ENCODE measurements at places on chromosomes 2 and 18.

- DNase-seq: peak; percentile 94
Observed at GRCh38 chr2:189350540-189351209, 90.6 kb upstream of the WDR75 start.

GRCh38 chr2:190637903-190638618 is 10.8 kb upstream of the NAB1 start:
- no peak for DNase-seq

DNA sequence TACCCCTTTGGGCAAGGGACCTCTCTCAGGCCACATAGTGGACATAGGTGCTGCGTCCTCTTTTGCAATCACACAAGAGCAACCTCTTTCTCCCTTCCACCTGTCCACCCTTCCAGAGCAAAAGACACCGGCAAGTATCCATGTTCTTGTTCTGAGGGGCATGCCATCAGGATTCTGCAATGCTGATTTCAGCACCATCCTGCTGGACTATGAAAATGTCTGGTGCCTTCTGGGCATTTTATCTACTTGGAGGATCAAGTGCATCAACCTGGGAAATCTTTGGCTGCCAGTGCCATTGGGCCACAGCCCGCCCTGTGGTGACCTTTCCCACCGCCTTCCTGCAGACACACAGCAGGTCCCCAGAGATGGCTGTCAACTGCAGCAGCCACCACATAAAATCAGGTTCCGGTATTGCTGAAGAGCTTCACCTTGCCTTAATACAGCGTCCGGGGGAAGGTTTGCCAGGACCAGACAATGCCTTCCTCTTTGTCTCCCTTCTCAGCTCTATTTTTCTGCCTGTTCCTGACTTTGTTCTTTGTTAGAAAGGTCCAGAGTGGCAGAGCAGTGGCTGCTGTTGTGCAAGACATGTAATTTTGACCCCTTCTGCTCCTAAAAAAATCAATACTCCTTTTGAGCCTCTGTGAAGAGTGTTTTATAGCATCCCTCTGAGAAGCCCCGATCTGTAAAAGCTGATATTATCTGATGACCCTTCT is 18.5 kb upstream of the BOD1L2 start:
- DNase-seq: no peak

- no peak for DNase-seq
Observed at GRCh38 chr2:134253804-134254203, at the start of gene MGAT5. Gene MGAT5, plus strand, starts transcription at chr2:134254072. Its CDS starts 332 bp downstream, at chr2:134254404.

DNA sequence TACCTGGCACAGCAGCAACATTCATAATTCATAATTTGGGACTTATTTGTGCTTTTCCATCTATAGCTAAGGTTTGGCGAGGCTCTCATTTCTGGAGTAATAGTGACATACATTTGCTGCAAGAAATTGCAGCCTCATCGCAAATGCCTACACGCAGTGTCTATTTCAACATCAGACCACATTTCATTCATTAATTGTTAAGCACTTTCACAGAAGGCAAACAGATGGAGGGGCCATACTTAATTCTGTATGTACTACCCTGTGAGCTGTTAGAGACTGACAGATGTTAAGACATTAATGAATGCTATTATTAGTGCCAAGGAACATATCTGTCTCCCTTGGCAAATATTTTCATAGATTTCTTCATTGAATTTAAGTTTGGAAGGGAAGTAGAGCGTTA is 125.7 kb downstream of the UXS1 start:
- DNase-seq: no peak

GRCh38 chr2:237500681-237501424 is 13.8 kb downstream of the MLPH start:
- DNase-seq: peak; percentile 99

DNA sequence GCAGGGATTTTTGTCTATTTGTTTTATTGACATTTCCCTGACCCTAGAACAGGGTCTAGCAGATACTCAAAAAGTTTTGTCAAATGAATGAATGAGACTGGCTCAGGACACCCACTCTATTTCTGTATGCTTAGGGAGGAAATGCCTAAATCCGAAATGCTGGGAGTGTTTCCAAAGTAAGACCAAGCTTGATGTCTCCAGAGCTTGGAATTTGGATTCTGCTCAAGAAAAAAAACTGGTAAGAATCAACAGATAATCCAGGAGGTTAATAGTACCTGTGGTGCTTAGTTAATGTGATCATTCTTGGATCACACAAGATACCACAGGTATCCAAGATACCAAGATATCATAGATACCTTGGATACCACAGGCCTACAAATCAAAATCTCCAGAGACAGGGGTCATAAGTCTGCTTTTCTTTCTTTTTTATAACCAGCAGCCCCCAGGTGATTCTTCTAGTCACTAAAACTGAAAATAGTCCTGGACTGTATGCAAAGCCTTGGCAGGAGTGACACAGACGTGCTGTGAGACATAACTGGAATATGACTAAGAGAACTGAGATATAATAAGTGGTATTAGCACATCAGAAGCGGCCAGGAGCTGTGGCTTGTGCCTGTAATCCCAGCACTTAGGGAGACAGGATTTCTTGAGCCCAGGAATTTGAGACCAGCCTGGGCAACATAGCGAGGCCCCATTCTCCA is 39.9 kb upstream of the SP3 start:
- no peak for DNase-seq

DNA sequence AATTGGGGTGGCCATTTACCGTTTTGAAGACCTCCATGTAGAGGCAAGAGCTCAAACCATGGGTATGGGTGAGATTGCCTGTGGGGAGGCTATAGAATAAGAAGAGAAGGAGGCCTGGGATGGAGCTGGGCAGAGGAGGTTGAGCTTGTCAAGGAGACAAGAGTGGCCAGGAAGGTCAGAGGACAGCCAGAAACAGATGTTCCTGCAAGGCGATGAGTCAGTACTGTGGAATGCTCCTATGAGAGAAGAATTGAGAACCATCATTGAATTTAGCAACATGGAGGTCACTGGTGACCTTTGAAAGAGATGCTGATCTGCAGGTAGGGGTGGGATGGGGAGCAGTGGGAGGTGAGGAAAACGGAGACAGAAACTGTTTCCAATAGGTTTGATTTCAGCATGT is 3.5 kb downstream of the ACSL3 start:
- no peak for DNase-seq

GRCh38 chr18:55245211-55245614 is 286.0 kb upstream of the CCDC68 start:
- no peak for DNase-seq

- DNase-seq: peak; percentile 89
Observed at GRCh38 chr2:112055730-112056625, 909 bp downstream of the TMEM87B start.

DNA sequence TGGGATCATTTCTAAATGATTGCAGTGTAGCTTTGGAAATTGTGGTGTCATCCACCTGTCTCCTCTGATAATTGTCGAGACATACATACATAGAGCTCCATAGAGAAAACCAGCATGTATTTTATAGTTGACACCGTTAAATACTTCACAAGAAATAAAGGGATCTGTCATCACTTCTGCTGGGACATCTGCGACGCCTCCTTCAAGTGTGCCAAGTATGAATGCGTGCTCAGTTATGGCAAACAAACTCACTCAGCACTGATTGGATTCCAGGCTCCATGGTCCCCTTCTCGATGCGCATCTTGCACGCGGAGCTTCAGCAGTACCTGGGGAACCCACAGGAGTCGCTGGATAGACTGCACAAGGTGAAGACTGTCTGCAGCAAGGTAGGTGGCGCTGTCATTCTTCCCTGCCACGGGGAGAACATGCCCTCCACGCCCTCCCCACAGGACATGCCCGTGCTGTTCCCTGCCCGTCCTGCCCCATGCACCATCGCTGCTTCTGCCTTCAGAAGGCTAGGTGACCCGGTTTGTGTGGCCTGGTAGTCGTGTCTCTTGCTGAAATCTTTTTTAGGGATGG is 64.1 kb downstream of the TRAPPC12 start:
- DNase-seq: no peak

GRCh38 chr2:21643180-21643579 is 519.4 kb downstream of the TDRD15 start:
- no peak for DNase-seq

GRCh38 chr18:8890957-8891464 is 185.7 kb downstream of the MTCL1 start:
- peak; percentile 88 for DNase-seq

DNA sequence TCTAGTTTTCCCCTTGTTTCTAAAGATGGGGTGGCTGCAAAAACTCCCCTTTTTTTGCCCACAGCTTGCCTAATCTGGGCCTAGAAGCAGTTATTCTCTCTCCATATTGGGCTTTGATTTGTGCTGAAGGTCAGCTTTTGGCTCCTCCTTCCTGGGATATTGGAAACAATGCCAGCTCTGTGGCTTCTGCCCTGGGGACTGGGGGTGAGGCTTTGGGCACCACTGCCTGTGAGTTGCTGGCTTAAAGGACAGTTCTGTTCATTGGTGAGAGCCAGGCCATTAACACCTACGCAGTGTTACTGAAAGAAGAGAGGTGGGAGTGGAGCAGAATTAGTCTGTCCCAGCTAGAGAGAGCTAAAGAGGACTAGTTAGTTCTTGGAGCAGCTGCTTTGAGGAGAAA is 4.3 kb downstream of the UBXN2A start:
- DNase-seq: no peak

DNA sequence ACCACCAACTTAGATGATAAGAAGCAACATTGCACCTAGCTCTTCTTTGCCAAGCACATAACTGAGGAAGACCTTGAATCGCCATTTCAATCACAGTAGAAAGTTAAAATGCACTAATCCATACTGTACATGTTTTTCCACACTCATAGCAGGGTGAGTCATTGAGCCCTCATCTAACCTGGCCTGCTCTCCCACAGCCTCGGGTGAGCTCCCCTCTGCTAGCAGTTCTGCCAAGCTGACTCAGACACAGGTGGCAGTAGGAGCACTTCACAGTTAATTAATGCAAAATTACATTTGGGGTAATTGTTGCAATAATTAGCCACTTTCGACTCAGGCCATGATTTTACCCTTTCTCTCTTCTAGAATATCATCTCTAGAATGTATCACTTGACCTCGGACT is 1632.8 kb upstream of the CELF4 start:
- DNase-seq: no peak

DNA sequence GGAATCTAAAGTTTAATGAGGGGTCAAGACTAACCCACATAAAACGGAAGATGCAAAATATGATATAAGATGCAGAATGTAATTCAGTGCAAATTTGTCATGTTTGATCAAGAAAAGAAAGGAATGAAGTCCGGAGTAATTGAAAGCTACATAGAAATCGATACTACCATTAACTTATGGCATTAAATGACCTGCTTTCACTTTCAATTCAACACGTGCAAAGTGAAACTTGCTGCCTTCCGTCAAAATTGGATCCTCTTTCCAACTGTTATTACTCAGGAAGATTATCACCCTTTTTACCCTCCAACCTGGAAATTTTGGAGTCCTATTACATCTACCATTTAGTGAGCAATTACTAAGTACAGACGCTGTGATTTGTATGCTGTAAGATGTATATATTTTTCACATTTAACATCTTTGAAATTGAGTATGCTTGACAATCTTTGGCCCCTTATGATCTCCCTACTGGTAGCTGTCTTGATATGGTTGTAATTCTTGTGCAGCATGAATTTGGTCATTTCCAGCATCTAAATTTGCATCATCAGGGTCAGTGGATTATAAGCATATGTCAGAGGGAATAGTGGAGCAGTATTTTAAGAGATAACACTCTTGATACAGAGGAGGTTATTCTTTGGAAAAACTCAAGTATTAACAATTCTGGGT is 18.6 kb downstream of the UNC80 start:
- no peak for DNase-seq

GRCh38 chr2:10242451-10242850 is 60.3 kb upstream of the HPCAL1 start:
- no peak for DNase-seq

DNA sequence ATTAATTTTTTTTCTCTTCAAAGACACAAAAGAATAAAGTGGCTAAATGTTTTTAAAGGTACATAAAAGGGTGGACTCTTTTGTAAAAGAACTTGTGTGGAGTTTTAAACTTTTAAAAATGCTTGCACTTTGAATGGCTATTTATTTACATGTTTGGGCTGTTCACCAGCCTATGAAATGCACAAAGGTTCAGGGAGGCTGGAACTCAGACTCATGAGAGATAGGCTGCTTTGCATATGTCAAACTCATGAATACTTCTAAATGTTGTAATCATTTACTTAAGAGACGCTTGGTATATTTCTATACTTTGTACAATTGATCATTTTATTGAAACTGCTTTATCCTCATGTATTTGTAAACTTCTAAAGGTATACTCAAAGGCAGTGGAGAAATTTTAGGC is 79.9 kb downstream of the ZEB2 start:
- DNase-seq: no peak

DNA sequence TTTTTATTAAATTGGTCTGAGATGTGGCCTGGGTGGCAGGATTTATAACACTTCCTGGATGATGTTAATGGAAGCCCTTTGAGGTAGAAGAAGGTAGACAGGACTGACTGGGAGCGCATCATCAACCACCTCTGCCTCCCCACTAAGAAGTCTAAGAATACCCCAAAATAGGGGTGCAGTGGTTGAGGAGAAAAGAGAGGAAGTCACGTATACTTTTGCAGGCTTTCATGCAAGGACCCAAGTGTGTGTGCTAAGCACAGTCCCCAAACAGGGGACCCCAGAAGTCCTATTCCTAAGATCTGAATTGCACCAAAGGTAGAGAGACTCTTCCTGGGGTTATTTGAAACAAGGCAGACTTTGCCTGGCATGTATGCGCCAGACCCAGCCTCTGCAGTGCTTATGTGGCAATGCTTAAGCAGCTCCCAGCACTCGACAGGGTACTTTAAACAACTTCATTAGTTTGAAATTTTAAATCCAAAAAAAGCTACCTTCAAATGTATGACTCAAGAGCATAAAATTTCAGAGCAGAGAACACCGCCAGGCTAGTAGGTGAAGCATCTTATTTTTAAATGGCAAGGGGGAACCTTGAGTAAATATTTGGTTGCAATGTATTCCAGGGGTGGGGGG is 35.3 kb downstream of the BCL2 start:
- DNase-seq: no peak

GRCh38 chr2:55860832-55861231 is 62.8 kb downstream of the EFEMP1 start:
- no peak for DNase-seq

GRCh38 chr18:4789506-4789905 is 334.4 kb upstream of the DLGAP1 start:
- no peak for DNase-seq

DNA sequence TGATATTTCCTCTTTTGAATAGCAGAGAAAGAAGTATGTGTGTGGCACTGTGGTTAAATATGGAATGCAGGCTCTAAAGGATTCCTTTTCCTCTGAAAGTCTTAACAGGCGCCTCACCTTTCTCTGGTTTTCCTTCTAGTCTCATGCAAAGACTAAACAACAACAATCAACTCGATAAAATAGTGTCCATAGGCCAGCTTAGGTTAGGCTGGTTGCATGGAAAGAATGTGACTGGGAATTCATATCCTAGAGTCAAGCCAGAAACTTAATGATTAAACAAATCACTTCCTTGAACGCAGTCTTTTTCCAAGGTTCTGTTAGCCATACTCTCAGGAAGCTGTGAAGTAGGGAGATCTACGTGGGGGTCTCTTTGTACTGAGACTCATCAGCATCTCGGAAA is 800.8 kb upstream of the ID2 start:
- no peak for DNase-seq

DNA sequence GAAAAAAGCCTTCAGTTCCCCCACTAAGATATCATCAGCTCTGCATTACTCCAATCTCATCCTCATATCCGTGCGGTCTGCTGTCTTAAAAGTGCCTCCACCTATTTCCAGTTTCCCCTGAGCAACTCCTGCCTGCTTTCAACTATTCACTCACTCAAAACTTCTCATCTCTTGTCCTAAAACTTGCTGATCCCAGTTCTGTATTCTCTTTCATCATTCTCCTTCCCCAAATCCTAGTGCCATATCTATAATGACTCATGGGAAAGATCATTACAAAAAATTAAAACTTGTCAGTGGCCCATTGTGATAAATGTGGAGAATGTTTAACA is 20.0 kb downstream of the ACVR1 start:
- no peak for DNase-seq

- no peak for DNase-seq
Observed at GRCh38 chr18:2651981-2652380, 3.5 kb upstream of the SMCHD1 start.
